ENCODE measurements at places on chromosomes 3 and 15. TPM values are rescaled to one million over a fixed set of nuclear protein-coding genes. Genes with fewer than 3 reads are reported as not detected.

Gene FBXW12
- total RNA-seq: 1.6 TPM

Gene CCDC9B
- 0.41 TPM for total RNA-seq

Gene WNT7A
- 15.1 TPM for total RNA-seq

Gene LRTM1
- total RNA-seq: not detected

- DNase-seq: no peak
These were observed 232.7 kb upstream of the ATP10A start for GRCh38 chr15:26095710-26096330.

Gene MYO5C
- 1.6 TPM for total RNA-seq

- no peak for DNase-seq
These were observed 449.4 kb upstream of the PROK2 start for GRCh38 chr3:72234391-72234790.

DNA sequence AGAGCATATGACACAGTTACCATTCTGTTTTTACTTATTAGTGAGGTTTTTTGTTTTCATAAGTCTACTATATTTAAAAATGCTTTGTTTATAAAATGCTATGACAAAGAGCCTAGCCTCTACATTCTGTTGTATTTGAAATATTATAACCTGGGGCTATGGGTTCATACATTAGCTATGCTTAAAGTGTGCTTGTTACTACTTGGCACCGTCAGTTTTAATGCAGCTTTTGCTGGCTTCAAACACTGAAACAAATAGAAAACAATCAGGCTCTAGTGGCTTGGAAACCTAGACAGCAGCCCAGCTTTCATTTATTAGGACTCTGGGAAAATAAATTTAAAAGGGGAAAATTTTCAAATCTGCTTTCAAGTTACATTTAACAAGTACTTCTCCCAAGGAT is 635.9 kb downstream of the CADM2 start:
- no peak for DNase-seq
